ENCODE measurements at places on chromosomes 7 and 10.
A peak's percentile ranks its signal among the peaks of the same experiment; 100 is the strongest.

DNA sequence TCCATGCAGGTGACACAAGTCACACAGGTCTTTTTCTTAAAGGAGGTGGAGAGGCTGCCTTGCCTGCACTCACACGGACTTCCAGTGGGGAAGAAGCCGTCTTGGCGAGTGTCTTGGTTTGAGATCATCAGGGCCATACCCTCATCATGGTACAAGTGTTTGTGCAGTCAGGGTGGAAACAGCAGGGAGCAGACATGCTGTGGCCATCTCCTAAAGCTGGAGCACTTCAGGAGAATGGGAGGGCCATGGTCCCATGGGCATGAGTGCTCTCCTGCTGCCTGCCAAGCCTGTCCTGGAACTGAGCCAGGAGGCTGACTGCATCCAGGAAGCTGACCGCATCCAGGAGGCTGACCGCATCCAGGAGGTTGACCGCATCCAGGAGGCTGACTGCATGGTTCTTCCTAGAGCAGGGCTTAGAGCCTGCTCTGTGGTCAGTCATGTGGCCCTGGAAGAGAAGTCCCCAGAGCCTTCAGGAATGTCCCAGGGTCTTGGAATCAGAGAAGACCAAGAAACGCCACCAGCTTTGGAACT lies 98.4 kb downstream of the ADARB2 start:
- DNase-seq: no peak

DNA sequence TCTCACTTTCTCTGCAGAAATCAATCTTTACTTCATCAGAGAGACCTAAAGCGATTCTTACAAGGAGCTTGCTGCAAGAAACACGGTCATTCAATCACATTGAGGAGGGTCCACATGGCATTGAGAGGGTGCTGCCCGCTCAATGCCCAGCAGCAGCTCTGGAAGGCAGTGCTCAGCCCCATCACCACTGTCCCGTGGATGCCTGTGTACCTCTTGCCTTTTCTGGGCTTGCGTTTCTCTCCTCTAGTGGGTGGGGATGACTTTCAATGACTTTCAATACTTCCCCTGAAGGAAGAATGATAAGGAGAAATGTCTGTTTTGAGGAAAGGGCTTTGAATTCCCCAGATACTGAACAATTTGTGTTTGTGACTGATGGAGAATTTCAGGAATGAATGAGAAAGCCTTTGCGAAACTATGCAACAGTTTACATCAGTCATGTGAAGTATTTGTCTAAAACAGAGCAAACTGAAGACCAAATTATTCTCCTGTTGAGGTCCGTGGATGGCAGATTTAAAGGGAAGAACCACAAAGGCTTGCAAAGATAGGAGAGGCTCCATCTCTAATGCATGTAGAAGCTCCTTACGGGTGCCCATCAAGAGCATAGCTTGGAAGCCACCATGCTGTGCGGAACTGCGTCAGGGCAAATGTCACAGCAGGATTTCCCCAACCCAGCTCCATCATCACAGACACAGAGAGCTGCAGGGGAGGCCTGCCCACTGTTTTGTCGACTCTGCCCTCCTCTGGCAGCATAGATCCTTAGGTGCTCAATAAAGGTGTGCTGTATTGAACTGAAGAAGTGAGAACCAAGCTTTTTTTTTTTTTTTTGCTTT lies 6.6 kb upstream of the ZNF22 start:
- DNase-seq: peak; percentile 78

DNA sequence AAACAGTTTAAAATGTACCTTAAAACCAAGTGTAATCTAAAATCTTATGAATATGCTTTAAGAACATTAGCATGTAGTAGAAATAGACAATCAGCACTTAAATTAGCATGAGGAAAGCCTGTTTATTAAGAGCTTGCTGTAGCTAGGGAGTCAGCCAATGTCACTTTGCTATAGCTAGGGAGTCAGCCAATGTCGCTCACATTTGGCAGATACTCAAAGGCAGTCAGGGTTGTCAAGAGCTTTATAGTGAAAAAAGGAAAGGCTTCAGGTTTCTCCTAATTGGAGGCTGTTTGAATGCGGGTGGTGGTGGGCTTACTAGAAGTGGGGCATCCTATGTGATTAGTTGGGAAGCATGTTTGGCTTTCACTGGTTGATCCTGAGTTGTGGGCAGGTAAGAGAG lies 226.2 kb upstream of the DGKB start:
- DNase-seq: no peak

DNA sequence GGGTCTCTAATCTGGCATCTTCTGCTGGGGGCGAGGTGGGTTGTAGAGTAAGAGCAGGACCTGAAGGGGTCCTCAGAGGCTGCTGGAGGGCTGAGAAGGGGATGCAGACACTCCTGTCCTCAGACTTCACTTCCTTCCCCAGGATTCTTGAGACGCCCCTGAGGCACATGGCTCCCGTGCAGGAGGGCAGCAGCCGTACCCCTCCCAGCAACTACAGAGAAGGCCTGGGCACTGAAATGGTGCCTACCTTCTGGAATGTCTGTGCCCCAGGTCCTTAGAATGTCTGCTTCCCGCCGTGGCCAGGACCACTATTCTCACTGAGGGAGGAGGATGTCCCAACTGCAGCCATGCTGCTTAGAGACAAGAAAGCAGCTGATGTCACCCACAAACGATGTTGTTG lies 52.0 kb downstream of the VWA2 start:
- DNase-seq: no peak

GRCh38 chr7:78178319-78178718 lies 379.7 kb downstream of the PHTF2 start:
- DNase-seq: peak; percentile 53

DNA sequence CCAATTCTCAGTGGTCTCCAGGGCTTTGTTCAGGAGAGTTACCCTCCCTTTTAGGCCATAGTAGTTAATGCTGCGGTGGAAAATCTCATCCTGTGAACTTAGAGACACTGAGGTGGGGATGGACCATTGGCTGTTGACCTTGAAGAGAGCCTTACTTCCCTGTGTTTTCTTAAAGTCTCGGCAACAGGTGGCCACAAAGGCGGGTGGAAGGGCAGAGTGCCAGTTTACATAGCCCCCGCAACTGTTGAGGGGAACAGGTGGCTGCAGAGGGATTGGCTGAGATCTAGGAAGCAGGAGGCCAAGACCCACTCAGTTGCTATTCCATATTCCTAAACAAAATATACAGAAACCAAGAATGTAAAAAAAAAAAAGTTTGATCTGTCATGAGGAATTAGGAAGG lies 160.6 kb downstream of the ST7 start:
- no peak for DNase-seq

- DNase-seq: peak; percentile 13
These were observed 85.4 kb downstream of the PCLO start for GRCh38 chr7:83077328-83077727.

GRCh38 chr10:86971232-86971991 lies 3.1 kb downstream of the ADIRF start:
- peak; percentile 95 for DNase-seq

- DNase-seq: no peak
These were observed 385.8 kb upstream of the C7orf33 start for GRCh38 chr7:148204639-148205304.

- DNase-seq: no peak
These were observed 37.9 kb downstream of the PIP4K2A start for GRCh38 chr10:22676435-22676834.

GRCh38 chr7:151139791-151140190 lies 27.7 kb downstream of the GBX1 start:
- no peak for DNase-seq

GRCh38 chr10:48609441-48609840 lies 4.6 kb upstream of the ARHGAP22 start:
- no peak for DNase-seq

Data from adipocyte (in vitro differentiated cells).